ENCODE measurements at places on chromosomes 13 and 19.

DNA sequence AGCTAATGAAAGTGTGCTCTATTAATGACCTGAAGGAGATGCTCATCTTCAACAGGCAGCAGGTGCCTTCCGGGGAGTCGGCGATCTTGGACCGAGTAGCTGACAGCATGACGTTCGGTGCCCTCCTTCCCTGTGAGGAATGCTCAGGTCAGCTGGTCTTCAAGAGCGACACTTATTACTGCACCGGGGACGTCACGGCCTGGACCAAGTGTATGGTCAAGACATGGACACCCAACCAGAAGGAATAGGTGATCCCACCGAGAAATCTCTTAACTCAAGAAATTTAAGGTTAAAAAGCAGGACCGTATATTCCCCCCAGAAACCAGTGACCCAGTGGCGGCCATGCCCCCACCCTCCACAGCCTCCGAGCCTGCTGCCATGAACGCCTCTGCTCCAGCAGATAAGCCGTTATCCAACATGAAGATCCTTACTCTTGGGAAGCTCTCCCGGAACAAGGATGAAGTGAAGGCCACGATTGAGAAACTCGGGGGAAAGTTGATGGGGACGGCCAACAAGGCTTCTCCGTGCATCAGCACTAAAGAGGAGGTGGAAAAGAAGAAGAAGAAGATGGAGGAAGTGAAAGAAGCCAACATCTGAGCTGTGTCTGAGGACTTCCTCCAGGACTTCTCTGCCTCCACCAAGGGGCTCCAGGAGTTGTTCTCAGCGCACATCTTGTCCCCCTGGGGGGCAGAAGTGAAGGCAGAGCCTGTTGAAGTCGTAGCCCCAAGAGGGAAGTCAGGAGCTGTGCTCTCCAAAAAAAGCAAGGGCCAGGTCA is 22.8 kb upstream of the ANKRD10 start:
- no peak for DNase-seq

- no peak for DNase-seq
Observed at GRCh38 chr19:8526345-8527091, 12.6 kb upstream of the ZNF414 start.

DNA sequence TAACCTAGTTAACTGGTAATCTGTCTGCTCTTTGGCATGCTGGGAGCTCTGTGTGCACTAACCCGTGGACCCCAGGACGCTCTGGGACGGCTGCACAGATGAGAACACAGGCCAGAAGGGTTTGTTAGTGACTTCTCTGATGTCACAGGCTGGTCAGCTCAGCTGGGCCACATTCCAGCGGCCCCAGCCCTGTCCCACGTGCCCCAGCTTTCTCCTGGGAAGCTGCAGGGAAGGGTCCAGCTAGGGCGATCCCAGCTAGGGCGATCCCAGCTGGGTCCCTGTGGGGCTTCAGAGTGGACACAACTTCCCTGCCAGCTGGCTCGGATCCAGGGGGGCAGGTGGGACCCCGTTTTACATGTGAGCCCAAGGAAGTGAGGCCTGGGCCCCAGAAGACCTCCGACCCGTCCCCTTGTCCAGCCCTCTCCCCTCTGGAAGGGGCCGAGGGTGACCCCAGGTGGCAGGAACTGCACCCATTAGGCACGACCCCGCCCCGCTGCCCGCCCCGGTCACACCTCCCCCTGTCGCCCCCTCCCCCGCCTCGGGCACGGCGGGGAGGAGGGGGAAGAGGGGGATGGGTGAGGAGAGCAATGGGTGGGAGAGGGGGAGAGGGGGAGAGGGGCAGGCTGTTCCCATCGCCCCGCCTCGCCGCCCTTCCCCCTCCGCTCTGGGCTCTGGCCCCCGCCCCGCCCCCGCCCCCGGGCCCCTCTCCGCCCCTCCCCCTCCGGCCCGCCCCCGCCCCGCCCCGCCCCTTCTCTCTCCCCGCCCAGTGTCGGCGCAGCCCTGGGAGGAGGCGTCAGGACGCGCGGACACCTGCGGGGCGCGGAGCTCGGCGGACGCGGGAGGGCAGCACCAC is 75.2 kb upstream of the MCF2L start:
- no peak for DNase-seq

DNA sequence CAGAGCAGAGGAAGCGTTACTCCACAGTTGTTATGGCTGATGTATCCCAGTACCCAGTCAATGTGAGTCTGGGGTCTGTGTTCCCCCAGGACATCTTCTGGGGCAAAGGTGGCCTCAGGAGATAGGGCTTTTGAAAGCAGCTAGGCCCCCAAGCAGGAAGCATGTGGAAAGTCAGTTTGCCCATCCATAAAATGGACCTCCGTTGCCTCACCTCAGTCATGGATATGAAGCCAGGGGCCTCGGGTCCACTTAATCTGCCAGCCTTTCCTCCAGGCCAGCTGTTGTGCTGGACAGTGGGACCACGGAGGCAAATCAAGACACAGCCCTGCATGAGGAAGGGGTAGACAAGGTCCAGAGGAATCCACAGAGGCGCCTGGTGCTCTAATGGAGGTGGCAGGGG is 3.3 kb downstream of the EPS8L1 start:
- no peak for DNase-seq

- DNase-seq, result no peak
Observed at GRCh38 chr13:60646620-60647019, 249.6 kb downstream of the TDRD3 start.

- DNase-seq, result no peak
Observed at GRCh38 chr19:30362156-30362754, 9.9 kb upstream of the ZNF536 start.

GRCh38 chr13:46613409-46614049 is 60.6 kb downstream of the LRCH1 start:
- DNase-seq, result no peak

- DNase-seq, result peak; percentile 36
Observed at GRCh38 chr19:1468821-1469254, 10.2 kb downstream of the C19orf25 start.

- no peak for DNase-seq
Observed at GRCh38 chr19:19619181-19619848, 828 bp upstream of the PBX4 start.

GRCh38 chr19:37513397-37513796 is 6.7 kb downstream of the ZNF793 start:
- DNase-seq, result no peak

- no peak for DNase-seq
Observed at GRCh38 chr19:16146112-16146511, 2.6 kb downstream of the HSH2D start.

DNA sequence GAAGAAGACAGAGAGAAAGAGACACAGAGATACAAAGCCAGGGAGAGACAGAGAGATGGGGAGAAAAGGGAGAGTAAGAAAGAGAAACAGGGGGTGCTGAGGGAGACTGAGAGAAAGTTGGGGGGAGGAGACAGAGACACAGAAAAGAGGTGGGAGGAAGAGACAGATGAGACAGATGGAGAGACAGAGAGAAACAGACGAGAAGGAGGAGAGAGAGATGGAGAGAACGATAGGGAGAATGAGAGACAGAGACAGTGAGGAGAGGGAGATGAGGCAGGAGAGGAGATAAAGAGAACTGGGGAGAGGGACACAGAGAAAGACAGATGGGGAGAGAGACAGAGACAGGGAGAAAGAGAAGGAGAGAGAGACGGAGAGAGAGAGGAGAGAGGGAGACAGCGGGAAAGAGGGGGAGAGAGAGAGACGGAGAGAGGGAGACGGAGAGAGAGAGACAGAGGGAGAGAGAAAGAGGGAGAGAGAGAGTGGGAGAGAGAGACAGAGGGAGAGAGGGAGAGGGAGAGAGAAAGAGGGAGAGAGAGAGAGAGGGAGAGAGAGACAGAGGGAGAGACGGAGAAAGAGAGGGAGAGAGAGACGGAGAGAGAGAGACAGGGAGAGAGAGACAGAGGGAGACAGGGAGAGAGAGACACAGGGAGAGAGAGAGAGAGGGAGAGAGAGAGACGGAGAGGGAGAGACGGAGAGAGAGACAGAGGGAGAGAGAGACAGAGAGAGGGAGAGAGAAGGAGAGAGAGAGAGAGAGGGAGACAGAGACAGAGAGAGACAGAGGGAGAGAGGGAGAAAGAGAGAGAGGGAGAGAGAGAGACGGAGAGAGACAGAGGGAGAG is 12.6 kb downstream of the JOSD2 start:
- DNase-seq, result no peak

GRCh38 chr13:42378383-42378780 is 106.4 kb downstream of the AKAP11 start:
- no peak for DNase-seq

DNA sequence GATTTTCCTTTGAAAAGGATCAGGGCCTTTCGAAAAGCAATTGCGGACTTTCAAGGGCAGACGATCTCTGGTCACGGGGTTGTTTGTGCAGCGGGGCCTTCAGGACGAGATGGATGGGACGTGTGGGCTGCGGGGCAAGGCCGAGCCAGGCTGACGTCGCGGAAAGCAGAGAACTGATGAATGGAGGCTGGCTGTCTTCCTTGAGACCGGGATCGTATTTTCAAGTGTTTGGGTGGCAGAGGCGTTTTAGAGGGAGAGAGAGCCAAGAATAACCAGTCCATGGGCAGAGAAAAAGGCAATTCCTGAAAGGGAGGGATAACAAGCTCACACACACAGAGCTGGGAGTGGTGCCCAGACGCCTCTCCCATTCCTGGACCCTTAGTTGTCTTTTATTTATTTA is 138.9 kb upstream of the USP29 start:
- DNase-seq, result no peak

GRCh38 chr19:41893899-41894298 is 10.9 kb downstream of the ARHGEF1 start:
- DNase-seq, result no peak

GRCh38 chr19:33064458-33064791 is 263 bp downstream of the RHPN2 start:
- peak; percentile 4 for DNase-seq

GRCh38 chr19:57016076-57016475 is 103.7 kb upstream of the USP29 start:
- no peak for DNase-seq

- DNase-seq, result no peak
Observed at GRCh38 chr19:46648961-46649960, 11.7 kb downstream of the DACT3 start.

DNA sequence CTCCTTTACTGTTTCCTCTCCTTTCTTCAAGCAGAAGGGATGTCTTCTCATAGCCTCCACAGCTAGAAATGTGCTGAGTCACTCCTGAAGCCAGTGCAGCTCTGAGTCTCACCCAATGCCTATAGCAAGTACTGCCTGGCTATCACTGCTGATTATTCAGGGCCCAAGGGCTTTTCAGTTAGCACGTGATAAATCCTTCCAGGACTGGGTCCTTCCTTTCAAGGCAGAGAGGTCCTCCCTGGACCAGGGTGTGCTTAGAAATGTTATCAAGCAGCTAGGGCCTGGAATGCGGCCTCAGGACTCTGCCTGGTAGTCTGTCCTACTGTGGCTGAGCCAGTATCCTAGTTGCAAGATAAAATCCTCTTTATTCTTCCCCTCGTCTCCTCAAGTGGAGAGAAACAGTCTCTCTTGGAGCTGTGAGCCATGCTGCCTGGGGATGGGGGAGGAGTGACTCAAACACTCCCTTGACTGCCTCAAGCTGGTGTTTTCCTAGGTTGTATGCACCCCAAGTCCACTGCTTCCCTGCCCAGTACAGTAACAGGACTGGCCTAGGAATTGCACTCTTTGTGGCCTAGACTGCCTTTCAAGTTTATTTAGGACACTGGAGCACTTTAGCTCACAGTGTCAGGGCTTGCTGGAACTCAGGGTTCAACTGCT is 198.7 kb upstream of the SERP2 start:
- DNase-seq, result no peak

DNA sequence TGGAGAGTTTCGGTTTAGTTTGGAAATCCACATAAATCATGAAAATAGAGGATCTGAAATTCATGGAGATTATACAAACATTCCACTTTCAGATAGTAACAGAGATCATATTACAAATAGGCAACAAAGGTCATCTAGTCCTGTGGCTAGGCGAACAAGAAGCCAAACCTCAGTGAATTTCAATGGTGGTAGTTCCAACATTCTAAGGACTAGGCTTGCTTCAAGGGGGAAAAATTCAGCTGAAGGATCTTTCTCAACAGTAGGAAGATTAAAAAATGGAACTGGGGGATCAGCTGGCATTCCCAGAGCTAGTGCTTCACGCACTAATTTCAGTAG is 47.0 kb downstream of the FOXO1 start:
- DNase-seq, result no peak

GRCh38 chr13:52673465-52673864 is 20.8 kb downstream of the SUGT1 start:
- DNase-seq, result no peak

DNA sequence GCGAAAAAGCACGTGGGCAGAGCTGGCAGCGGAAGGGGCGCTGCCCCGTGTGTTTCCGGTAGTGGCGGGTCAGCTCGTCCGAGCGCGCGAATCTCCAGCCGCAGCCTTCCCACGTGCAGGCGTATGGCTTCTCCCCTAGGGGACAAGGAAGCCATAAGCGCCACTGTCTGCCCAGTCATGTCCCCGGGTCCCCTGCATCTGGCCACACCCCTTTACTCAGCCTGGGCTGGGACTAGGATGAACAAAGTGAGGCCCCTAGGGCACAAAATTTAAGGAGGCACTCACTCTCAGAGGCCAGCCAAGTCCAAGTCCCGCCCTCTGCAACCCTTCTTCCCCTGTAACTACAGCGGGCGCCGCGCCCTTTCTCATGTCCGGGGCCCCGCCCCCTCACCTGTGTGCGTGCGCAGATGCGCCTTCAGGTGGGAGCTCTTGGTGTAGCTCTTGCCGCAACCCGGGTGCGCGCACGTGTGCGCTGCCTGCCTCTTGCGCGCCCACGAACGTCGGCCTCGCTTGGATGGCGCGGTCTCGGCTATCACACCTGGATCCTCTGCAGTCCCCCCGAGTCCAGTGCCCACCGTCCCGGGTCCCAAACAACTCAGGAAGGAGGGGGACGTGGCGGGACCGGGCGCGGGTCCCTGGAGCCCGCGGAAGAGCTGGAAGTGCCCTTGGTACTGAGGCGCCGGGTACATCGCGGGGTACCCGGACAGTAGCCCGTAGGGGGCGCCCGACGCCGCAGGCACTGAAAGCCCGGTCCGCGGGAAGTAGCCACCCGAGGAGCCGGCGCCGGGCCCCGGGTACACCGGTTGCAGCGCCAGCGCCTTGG is 1.9 kb downstream of the KLF1 start:
- peak; percentile 87 for DNase-seq

DNA sequence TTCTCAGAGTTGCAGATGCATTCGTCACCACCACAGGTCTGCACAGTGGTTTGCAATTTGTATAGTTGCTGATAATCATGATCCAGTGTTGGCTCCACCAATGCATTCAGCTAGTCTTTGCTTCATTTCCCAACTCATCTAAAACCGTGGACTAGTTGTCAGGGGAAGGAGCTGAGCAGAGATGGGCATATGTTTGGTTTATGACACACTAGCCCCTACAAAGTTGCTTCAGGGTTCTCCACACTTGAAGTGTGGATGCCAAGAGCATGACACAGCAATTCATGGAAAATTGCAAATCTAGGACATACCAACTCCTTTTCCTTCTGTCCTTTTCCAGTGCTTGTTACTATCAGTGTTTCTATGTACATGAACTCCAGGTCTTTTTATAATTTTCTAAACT is 168.0 kb downstream of the TNFSF13B start:
- no peak for DNase-seq

- no peak for DNase-seq
Observed at GRCh38 chr19:18601875-18602274, 4.7 kb downstream of the CRLF1 start.

GRCh38 chr13:113497217-113497616 is 6.7 kb upstream of the DCUN1D2 start:
- DNase-seq, result no peak

Data from stimulated activated naive CD4-positive, alpha-beta T cell treated with Interleukin-2 at 50 U/mL for 16 hours (primary cell).